ENCODE measurements at places on chromosomes 7 and 10. TPM values are rescaled to one million over a fixed set of nuclear protein-coding genes. Genes with fewer than 3 reads are reported as not detected.

The CPN1 gene
- total RNA-seq = not detected

DNA sequence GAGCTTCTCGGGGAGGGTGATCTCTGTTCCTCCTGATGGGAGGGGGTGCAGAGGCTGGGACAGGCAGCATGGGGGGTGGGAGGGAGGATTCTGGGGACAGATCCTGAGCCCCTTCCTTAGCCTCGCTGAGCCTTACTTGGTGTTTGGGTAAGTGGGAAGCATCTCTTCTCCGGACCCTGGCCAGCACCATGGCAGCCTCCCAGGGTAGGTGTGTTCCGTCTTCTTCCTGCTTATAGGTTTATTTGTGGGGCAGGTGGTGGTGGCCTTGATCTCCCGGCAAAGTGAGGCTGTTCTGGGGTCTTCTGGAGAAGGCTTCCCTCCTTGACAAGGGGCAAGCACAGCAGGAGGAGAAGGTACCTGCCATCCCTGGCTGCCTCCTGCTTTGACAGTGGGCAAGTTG lies 226.9 kb downstream of the GLRX3 start:
- no peak for DNase-seq

- peak; percentile 37 for DNase-seq
These were observed 22.3 kb downstream of the SCART1 start for GRCh38 chr10:133475821-133476640.

DNA sequence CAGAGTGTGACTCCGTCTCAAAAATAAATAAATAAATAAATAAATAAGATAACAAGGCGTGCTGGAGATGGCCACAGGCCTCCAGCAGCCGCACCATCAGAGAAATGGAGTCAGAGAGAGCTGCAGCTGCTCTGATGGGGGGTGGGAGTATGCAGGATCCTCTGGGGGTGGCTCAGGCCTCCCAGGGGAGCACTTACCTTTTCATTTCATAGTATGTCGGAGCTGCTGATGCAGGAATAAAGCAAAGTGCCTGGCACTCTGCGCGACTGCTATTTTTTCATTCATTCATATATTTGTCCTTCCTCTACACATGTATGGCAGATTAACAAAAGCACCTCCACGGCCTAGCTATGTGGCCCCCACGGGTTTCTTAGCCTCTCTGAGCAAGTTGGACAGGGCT lies 175.9 kb downstream of the CUX1 start:
- DNase-seq = no peak

DNA sequence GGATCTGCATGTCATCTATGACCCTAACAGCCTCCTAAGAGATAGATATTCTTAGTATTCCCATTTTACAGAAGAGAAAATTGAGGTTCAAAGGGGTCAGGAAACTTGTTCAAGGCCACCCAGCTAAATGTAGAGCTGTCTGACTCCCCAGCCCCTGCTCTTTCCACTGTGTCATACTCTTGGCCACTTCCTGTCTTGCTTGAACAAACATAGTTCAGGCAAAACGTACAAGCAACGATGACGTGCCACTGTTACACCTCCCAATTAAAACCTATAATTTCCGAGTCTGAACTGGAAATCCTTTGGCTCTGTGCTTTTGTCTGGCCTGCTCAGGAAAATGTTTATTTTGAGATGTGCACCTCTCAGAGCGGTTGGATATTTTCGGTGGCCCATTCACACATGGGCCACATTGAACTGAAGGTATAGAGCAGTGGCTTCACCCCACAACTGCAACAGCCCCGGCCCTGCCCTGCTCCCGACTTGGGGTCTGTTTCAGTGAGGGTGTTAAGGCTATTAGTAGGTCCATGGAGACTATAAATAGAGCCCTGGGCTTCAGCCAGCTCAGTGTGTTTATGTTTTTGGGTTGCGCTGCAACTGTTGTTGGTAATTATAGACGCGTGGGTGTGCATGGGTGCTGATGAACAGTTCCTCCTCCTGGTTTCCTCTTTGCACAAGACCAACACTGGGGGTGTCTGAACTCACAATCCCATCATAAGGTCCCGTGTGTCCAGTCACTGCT lies 172.3 kb upstream of the ADO start:
- peak; percentile 93 for DNase-seq

DNA sequence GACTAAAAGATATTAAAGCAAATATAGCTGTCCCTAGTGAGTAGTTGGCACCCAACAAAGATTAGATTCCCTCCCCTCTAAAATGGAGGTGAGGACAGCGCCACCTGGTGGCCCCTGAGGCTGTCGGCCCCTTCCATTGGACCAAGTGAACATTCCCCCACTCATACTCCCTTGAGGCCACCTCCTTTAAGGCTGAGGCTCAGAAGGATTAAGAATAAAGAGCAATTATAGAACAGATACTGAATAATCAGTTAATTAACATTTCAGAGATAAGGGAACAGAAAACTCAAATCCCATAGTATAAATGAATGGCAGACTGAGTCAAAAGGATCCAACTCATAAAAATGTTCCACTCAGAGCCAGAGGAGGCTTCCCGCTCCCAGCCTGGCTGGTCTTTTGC lies 130.4 kb upstream of the GHITM start:
- DNase-seq = peak; percentile 17

The FEZF1 gene
- not detected for total RNA-seq

DNA sequence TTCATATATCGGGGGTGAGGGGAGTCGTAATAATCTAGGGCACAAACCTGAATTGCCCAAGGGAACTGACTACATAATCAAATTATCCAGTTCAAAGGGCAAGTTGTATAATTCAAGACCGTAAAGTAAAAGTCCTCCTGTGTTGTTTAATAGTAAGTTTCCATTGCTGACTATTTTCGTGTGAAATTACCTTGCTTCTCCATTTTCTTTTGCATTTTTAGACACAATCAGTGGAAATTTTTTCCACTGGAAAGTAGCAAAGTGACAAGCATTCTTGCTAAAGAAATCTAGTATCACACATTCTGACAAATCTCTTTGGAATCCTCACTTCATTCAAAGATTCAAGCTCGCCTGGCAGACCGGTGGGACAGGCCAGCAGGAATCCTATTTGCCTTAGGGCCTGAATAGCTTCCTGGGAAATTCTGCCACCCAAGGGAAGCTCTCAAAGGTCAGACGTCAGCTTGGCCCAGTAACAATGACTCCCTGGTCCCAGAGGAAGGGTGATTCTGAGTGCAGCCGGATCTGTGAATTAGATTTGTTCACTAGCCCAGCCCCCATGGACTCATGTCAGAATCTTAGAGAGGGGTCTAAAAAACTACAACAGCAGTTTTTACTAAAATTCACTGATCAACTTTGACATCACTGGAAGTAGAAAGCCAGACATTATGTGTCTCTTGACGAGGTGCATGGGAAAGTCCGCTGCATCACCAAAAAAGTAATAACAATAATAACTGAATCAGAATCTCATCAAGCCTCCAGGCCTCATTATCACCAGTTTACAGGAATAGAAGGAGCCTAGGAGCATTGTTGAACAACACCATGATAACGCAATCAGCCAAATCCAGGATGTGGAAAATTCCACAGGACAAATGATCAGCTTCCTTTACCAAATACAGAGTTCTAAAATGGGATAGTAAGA lies 161.0 kb downstream of the SKIDA1 start:
- DNase-seq = peak; percentile 97

The CTAGE15 gene
- total RNA-seq = 1.3 TPM

GRCh38 chr7:123747620-123748141 lies 1.1 kb downstream of the WASL start:
- peak; percentile 79 for DNase-seq

DNA sequence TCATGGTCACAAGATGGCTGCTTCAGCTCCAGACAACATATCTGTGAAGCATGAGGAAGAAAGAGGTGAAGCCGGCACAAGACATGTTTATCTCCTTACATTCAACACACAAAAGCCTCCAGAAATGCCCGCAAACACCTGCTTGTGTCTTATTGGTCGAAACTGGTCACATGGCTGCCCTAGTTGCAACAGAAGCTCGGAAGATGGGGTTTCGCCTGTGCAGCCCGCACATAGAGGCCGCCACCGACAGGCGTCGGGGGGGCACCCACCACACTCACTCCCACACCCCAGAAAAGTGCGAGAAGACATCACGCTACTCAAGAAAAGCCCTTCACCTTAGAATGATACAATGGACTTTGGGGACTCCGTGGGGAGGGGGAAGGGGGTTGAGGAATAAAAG lies 63.0 kb upstream of the MGMT start:
- DNase-seq = no peak

- peak; percentile 34 for DNase-seq
These were observed 21.1 kb upstream of the FOXI2 start for GRCh38 chr10:127715782-127716378.

The AGMO gene
- total RNA-seq = not detected

GRCh38 chr10:8052341-8052955 lies 2.0 kb upstream of the GATA3 start:
- no peak for DNase-seq

The ADAM22 gene
- total RNA-seq = 5.9 TPM

- DNase-seq = no peak
These were observed 262.5 kb upstream of the GNAI1 start for GRCh38 chr7:79872176-79872575.

The DENND2A gene
- total RNA-seq = 8.9 TPM

The ODAD2 gene
- 3.4 TPM for total RNA-seq

The POM121C gene
- 23.8 TPM for total RNA-seq

The SPAG6 gene
- total RNA-seq = 0.12 TPM

The NME8 gene
- total RNA-seq = not detected

- DNase-seq = no peak
These were observed 252.0 kb downstream of the ELMO1 start for GRCh38 chr7:37196676-37197075.

- DNase-seq = no peak
These were observed 43.0 kb downstream of the ELMO1 start for GRCh38 chr7:37405603-37406122.

GRCh38 chr10:130986846-130987245 lies 324.7 kb downstream of the TCERG1L start:
- DNase-seq = no peak

The HTR5A gene
- total RNA-seq = not detected

DNA sequence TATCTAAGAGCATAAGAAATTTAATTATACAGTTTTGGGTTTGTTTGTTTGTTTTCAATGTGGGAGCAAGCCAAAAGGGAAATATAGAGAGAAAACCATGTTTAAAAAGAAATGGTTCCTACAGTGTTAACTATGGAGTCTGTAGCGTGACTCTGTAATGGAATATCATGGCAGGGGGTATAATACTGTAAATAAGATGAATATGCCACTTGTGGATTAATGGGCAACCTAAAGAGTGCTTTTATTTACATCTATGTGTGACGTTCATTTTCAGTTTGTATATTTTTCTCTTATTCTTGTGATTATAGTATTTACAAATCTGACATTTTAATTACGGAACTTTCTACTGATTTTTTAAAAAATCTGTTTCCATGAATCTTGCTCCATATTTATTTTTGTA lies 95.9 kb downstream of the POLL start:
- DNase-seq = no peak

- no peak for DNase-seq
These were observed 43.2 kb downstream of the VKORC1L1 start for GRCh38 chr7:65915921-65916657.

GRCh38 chr10:119177708-119178371 lies 772 bp downstream of the PRDX3 start:
- no peak for DNase-seq

- peak; percentile 55 for DNase-seq
These were observed 7.8 kb downstream of the CPA5 start for GRCh38 chr7:130352194-130353074.

DNA sequence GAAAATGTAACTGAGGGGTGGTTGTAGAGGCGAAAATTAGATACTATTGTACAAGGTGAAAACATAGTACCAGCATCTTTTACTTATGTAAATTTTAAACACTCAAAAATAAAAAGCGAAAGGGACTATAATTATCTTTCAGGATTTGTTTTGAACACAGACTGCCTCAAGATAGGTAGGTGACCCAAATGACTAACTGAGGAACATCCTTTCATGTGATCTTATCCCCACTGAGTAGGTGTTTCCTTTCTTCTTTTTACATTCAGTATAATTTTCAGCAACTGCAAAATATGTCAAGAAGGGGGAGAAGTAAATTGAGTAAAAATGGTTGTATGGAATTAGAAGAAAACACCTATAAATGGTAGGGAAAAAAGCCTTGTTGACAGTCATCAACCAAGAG lies 236.7 kb downstream of the PHF14 start:
- no peak for DNase-seq

- DNase-seq = no peak
These were observed 535.0 kb upstream of the FZD8 start for GRCh38 chr10:36177071-36177470.

The PSMG3 gene
- total RNA-seq = 171 TPM

The RBP3 gene
- total RNA-seq = not detected

DNA sequence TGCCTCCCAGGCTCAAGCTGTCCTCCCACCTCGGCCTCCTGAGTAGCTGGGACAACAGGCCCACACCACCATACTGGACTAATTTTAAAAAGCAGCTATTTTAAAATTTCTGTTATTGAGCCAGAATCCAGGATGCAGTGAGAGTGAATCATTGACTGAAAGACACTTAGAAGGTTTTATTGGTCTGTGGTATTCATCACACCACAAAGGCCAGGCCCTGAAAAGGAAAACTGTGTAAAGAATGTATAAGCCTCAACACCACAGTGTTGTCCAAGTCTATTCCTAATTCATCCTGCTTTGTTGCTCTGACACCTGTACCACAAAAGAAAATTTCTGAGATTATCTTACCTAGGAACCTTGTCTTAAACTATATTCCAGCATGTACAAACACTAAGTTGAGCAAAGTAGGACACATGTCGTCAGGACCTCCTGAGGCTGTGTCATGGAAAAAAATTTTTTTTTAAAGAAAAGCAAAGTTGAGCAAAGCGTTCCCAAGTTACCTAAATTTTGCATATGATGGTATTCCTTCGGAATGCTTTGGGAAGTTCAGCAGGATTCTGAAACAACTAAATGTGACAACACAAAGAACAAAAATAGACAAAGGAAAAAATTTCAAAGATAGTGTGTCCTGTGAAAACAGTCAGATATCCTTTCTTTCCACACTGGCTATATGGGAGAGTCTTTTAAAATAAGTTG lies 129.6 kb upstream of the MKLN1 start:
- peak; percentile 77 for DNase-seq

- DNase-seq = no peak
These were observed 60.8 kb upstream of the MEOX2 start for GRCh38 chr7:15747301-15747700.

- no peak for DNase-seq
These were observed 185.1 kb downstream of the ATRNL1 start for GRCh38 chr10:115278294-115278693.

DNA sequence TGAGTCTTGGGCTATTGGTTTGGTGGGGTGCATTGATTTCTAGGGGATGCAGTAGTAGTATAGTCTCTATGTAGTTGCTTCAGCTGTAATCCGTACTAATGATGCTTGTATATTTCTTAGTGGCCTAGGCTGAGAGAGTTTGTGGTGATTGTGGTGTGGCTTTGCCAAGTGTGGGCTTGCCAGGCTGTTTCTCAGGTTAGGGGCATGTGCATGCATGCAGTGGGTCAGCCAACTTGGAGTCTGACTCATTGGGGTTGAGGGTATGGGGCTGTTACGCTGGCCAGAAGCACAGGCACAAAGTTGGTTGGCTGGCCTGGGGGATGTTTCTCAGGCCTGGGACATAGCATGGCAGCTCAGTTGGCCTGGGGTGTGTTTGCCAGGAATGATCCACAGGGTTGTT lies 25.7 kb upstream of the PLA2G12B start:
- no peak for DNase-seq

GRCh38 chr7:107890493-107890961 lies 456 bp upstream of the DLD start:
- peak; percentile 5 for DNase-seq

Measured in PC-3 (cell line).